Left ventricle myocardium inferior (tissue), 1 donor: ENCODE measurements at places on chromosomes 12 and 14.

DNA sequence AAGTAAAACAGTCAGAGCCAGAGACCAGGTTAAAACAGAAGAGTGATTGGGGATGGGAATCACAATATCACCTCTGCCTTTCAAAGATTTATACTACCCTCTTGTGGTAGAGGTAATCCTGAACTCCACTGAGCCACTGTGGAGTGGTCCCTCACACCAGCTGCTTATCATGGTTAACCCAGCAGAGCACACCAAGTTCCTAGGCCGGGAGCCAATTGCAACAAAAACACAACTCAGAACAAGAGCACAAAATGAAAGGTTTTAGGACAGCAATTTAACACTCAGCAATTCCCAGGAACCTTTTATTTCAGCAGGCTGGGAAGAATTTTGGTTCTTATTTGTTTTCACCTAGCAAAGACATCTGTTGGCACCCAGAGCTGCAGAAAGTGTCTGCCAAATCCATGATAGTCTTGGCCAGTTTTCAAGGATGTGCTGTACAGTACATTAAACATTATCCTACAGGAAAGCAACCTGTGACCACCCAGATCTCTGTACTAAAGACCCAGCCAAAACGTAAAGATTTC, 220.5 kb upstream of the ATXN7L3B start:
- H3K36me3 ChIP-seq, result no peaks in the 10 kb centered on the region
- H3K27me3 ChIP-seq, result no peaks in the 10 kb centered on the region
- H3K4me3 ChIP-seq, result no peak overlapping the region
- DNase-seq, result peak; percentile 28
- H3K4me1 ChIP-seq, result no peaks in the 10 kb centered on the region

DNA sequence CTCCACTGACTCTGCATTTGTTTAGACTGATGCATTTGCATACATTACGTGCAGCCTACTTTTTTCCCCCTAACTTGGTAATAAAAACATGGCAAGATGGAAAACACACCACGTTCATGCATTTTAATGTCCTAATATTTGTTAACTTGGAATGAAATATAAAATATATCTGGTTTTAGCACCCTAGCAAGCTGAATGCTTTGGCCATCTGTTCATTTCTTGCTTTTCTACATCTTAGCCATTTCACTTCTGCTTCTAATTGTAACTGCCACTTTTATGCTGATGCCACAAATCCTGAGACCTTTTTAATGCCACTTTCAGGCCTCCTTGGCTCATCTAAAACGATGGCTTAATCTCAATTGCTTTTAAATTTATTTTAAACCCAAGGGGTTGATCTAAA, 177.7 kb upstream of the RASSF8 start:
- no peaks in the 10 kb centered on the region for H3K36me3 ChIP-seq
- DNase-seq, result no peak
- H3K4me1 ChIP-seq, result no peaks in the 10 kb centered on the region
- H3K27ac ChIP-seq, result no peak overlapping the region
- H3K27me3 ChIP-seq, result peaks cover 7% of the 10 kb centered on the region
- H3K4me3 ChIP-seq, result no peak overlapping the region

GRCh38 chr14:70359076-70359424, 433 bp downstream of the COX16 start:
- no peaks in the 10 kb centered on the region for H3K27me3 ChIP-seq
- H3K36me3 ChIP-seq, result no peaks in the 10 kb centered on the region
- peaks cover 55% of the 10 kb centered on the region for H3K4me1 ChIP-seq

DNA sequence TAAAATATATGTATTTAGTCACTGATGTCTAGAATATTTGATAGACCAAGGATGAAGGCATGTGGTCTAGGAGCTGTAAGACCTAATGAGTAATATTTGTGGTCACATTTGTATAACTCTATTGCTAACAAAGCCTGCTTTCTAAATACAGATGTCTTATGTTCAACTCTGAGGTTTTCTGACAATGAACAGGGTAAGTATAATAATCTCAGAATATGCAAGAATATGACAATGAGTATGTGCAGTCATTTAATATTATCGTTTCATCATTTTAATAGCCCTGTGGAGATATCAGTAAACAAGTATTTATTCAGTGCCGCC, 389.6 kb downstream of the LRIG3 start:
- H3K27ac ChIP-seq, result no peak overlapping the region
- no peak for DNase-seq
- no peaks in the 10 kb centered on the region for H3K27me3 ChIP-seq
- H3K4me3 ChIP-seq, result no peak overlapping the region
- no peaks in the 10 kb centered on the region for H3K4me1 ChIP-seq

DNA sequence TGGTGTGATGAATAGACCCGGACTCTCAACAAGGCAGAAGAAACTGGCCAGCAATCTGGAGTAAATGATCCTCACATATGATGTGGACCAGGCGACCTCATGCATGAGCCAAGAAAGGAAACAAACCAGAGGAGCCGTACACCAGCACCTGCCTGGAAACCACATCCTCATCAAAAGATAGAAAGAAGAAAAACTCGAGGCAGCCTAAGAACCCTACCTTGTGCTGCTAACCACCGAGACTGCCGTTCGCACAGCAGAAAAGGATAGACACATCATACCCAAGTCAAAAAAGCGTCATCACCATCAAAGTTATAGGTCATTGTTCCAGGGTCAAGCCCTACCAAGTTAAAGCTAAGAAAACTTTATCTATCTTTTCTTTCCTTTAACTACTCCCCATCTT, 66.7 kb downstream of the RESF1 start:
- no peaks in the 10 kb centered on the region for H3K36me3 ChIP-seq
- DNase-seq, result no peak
- no peak overlapping the region for H3K27ac ChIP-seq
- no peak overlapping the region for H3K4me3 ChIP-seq
- H3K27me3 ChIP-seq, result no peaks in the 10 kb centered on the region
- no peaks in the 10 kb centered on the region for H3K4me1 ChIP-seq

DNA sequence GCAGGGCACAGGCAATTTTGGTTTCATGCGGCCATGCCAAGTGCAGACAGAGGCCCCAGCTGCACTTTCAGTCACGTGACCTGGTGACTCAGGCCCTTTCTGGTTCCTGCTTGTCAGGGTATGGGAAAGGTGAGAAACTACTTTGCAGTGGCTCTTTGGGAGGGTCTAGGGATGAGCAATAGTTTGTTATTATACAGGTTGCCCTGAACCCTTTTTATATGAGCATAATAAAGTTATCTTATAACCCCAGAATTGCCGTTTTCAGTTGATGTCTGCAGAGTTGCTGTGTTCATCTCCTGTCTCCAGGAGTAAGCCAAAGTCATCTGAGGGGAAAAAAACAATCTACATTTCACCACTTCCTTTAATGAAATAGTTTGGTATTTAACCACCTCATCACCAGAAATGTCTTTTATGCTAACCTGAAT, 30.9 kb upstream of the EMP1 start:
- no peaks in the 10 kb centered on the region for H3K36me3 ChIP-seq
- H3K4me3 ChIP-seq, result no peak overlapping the region
- no peak overlapping the region for H3K27ac ChIP-seq
- DNase-seq, result peak; percentile 54
- H3K27me3 ChIP-seq, result no peaks in the 10 kb centered on the region

DNA sequence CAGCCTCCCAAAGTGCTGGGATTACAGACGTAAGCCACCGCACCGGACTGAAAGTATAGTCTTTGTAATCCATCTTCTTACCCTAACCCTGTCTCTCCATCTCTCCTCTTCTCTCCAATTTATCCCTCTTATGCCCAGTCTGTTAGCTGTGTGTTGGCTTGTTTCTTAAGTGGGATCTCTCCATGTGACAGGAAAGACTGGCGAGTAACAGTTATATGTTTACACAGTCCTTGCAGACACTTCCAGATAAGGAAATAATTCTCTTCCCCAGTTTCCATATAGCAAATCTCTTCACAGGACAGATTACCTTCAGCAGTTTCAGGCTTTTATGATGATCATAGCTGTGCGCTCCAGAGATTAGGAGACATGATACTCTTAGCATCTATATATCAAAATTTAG, 16.0 kb upstream of the DIP2B start:
- no peaks in the 10 kb centered on the region for H3K4me1 ChIP-seq
- H3K36me3 ChIP-seq, result no peaks in the 10 kb centered on the region
- H3K27me3 ChIP-seq, result no peaks in the 10 kb centered on the region
- H3K4me3 ChIP-seq, result no peak overlapping the region
- no peak overlapping the region for H3K27ac ChIP-seq

DNA sequence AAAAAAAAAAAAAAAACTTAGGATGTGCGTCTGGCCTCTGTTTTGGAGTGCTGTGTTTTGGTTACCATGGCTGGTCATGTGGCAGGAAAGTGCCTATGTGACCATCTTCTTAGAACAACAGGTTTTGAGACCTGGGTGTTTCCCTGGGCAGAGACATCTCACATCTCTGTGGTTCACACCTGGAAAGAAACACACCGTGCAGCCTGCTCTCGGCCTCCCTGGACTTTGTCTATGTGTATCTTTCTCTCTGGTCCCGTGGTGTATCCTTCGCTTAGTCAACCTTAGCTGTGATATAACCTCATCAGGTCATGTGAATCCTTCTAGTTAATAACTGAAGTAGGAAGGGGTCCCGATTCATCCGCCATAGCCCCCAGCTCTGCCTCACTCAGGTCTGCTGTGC, 22.6 kb downstream of the ACADS start:
- no peak overlapping the region for H3K4me3 ChIP-seq
- H3K36me3 ChIP-seq, result no peaks in the 10 kb centered on the region
- H3K4me1 ChIP-seq, result no peaks in the 10 kb centered on the region

DNA sequence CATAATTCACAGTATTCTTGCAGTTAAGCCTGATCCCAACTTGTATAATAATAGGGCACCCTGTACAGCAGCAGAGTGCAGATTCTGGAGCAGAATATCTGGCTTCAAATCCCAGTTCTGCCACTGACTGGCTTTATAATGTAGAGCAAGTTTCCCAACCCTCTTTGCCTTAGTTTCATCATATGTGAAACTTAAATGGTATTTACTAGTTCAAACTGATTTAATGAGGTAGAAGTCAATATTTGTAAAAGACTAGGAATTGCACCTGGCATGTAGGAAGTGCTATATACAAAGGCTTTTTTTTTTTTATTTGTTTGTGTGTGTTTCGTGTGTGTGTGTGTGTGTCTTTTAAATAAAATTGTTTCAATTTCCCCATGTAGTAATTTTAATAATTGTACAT, 125.9 kb downstream of the CCER1 start:
- no peak for DNase-seq
- H3K36me3 ChIP-seq, result no peaks in the 10 kb centered on the region
- H3K27me3 ChIP-seq, result no peaks in the 10 kb centered on the region
- no peak overlapping the region for H3K4me3 ChIP-seq
- H3K27ac ChIP-seq, result no peak overlapping the region
- H3K4me1 ChIP-seq, result peaks cover 27% of the 10 kb centered on the region

GRCh38 chr14:95686935-95687334, 709 bp downstream of the TCL1B start:
- peaks cover 64% of the 10 kb centered on the region for H3K27me3 ChIP-seq
- H3K27ac ChIP-seq, result no peak overlapping the region
- no peaks in the 10 kb centered on the region for H3K36me3 ChIP-seq
- H3K4me3 ChIP-seq, result no peak overlapping the region
- no peak for DNase-seq
- no peaks in the 10 kb centered on the region for H3K4me1 ChIP-seq
